ENCODE measurements at places on chromosomes 5 and 9.

- DNase-seq, result no peak
- no peak overlapping the region for H3K4me3 ChIP-seq
- H3K4me1 ChIP-seq, result no peaks in the 10 kb centered on the region
- H3K36me3 ChIP-seq, result no peaks in the 10 kb centered on the region
- H3K27ac ChIP-seq, result no peak overlapping the region
Observed at GRCh38 chr5:58172946-58173345, 286.9 kb downstream of the PLK2 start.

GRCh38 chr9:84170521-84171141 is 169.9 kb downstream of the SLC28A3 start:
- no peak overlapping the region for H3K27ac ChIP-seq
- H3K4me3 ChIP-seq, result no peak overlapping the region
- DNase-seq, result no peak
- no peaks in the 10 kb centered on the region for H3K36me3 ChIP-seq
- no peaks in the 10 kb centered on the region for H3K27me3 ChIP-seq

DNA sequence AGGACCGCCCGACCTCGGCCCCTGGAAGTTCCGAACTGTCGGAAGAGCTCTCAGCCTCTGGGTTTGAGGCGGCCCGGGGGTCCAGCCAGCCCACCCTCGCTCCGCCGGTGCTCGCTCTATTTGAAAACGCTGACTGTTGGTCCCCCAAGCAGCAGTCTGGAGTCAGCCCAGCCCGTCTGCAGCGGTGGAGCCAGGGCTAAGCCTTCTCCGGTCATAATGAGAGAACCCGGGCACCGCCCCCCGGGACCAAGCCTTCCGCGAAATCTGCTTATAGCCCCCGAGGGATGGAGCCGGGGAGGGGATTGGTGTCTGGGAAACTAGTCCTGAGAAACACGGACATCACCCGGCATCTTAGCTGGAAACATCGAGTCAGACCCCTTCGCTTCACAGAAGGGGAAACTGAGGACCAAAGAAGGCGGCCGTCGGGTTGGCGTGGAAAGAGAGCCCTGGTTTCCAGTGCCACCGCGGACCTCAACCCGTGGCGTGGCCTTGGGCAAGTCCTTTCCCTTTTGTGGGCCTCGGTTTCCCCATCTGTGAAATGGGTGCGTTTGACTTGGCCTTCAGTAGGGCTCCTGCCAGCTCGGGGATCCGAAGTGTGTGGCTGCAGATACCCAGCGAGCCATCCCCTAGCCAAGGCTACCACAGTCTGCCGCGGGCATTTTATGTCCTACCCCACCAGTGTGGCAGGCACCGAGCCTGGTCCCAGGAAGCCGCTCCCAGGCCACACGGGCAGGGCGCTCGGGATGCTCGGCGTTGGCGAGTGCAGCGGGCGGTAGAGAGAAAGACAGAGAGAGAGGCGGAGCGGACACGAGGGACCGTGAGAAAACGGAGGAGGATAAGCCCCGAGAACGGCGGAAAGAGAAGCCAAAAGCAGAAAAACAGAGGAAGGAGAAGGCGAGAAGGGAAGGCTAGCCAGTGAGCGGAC is 857 bp downstream of the ADAM19 start:
- H3K4me3 ChIP-seq, result peak overlapping the region; percentile 81
- no peaks in the 10 kb centered on the region for H3K36me3 ChIP-seq
- peaks cover 18% of the 10 kb centered on the region for H3K4me1 ChIP-seq

DNA sequence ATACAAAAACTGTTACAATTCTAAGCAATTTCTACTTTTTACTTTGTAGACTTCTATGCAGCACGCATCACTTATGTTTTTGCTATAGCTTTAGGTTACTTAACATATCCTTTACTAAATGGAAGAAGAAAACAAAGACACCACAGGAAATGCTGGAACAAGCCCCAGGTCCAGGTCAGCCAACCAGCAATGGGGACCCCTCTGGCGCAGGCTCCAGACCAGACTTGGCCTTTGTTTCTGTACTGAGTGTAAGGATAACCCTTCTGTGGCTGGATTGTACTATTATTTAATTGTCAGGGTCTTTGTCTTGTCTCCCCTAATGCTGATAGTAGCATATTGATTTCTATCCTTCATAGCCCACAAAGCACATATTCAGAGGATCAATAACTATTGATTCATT is 4.2 kb downstream of the SEMA4D start:
- H3K27me3 ChIP-seq, result no peaks in the 10 kb centered on the region
- H3K4me1 ChIP-seq, result peaks cover 83% of the 10 kb centered on the region
- no peaks in the 10 kb centered on the region for H3K36me3 ChIP-seq
- DNase-seq, result no peak
- H3K4me3 ChIP-seq, result peak overlapping the region; percentile 22

- no peaks in the 10 kb centered on the region for H3K27me3 ChIP-seq
- no peak overlapping the region for H3K4me3 ChIP-seq
- no peak for DNase-seq
- no peaks in the 10 kb centered on the region for H3K4me1 ChIP-seq
- no peak overlapping the region for H3K27ac ChIP-seq
- no peaks in the 10 kb centered on the region for H3K36me3 ChIP-seq
Observed at GRCh38 chr5:9380109-9380508, 165.8 kb downstream of the SEMA5A start.

- H3K27ac ChIP-seq, result no peak overlapping the region
- H3K27me3 ChIP-seq, result no peaks in the 10 kb centered on the region
- H3K4me1 ChIP-seq, result peaks cover 6% of the 10 kb centered on the region
Observed at GRCh38 chr5:32522429-32523143, 62.8 kb upstream of the SUB1 start.

- no peak overlapping the region for H3K4me3 ChIP-seq
- H3K36me3 ChIP-seq, result no peaks in the 10 kb centered on the region
- no peak for DNase-seq
- no peak overlapping the region for H3K27ac ChIP-seq
Observed at GRCh38 chr5:180034564-180034963, 37.0 kb downstream of the RNF130 start.

GRCh38 chr5:180389252-180390101 is 36.3 kb upstream of the GFPT2 start:
- no peak for DNase-seq
- no peaks in the 10 kb centered on the region for H3K27me3 ChIP-seq
- H3K4me1 ChIP-seq, result no peaks in the 10 kb centered on the region
